ENCODE measurements at places on chromosomes 2 and 18.

GRCh38 chr2:173996766-173997165 is 31.6 kb upstream of the SP3 start:
- DNase-seq = no peak

DNA sequence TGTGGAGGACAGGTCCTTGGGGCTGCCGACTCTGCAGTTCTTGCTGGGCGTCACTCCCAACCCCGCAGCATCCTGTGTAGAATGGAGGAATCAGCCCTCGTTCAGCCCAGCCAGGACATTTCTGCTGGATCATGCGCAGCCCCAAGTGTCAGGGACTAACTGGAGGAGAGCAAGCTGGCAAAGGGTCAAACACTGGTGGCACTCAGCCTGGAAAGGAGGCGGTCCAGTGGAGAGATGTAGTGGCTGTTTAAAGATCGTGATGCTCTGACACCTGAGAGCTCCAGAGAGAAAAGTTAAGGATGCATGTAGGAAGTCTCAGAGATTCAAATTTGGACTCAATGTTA is 63.6 kb upstream of the SH3RF3 start:
- DNase-seq = no peak

DNA sequence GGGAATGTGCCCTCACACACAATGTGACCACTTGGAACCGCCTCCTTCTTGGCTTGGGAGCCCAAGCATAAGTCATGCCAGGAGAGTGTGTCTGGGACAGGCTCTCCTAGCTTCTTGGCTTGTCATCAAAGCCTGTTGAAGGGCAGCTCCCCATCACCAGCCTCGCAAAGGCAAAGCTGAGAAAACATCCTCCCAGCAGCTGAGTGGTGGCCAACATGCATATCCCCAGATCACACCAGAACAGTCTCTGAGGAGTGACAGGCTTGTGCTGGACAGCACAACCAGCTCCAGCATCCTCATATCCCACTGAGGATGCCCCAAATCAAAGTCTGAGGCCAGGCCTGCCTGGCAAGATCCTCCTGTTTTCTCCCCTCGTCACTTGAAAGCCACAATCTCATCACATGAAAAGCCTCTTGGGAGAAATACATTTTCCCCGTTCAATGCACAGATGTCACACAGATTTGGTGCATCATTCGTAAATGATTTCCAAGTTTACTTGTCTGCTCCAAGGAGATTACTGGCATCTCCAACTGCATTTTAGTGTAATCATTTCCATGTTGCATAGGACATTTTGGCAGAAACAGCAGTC is 269.3 kb downstream of the TTC32 start:
- no peak for DNase-seq

GRCh38 chr2:240960309-240960970 is 38.0 kb upstream of the SNED1 start:
- no peak for DNase-seq

GRCh38 chr18:35939138-35939537 is 33.3 kb upstream of the RMP24 start:
- DNase-seq = no peak

GRCh38 chr2:31269087-31269486 is 35.1 kb downstream of the EHD3 start:
- DNase-seq = no peak

GRCh38 chr2:140679752-140680151 is 1451.1 kb downstream of the LRP1B start:
- DNase-seq = no peak

GRCh38 chr2:206688990-206689389 is 29.2 kb downstream of the DYTN start:
- DNase-seq = no peak

- DNase-seq = no peak
Measured at GRCh38 chr2:119326938-119327337, 39.7 kb downstream of the C2orf76 start.

DNA sequence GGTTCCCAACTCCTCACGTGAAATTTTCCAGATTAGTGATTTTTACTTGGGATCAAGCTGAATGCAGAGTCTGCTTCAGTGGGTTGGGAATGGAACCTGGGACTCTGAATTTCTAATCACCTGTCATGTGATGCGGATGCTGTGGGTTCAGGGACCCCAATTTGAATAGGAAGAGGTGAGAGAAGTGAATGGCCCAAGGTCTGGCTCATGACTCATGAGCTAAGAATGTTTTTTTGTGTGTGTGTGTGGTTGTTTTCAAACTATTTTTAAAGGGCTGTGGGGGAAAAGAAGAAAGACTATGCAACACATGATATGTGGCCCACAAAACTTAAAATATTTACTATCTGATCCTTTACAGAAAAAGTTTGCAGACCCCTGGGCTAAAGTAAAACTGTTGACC is 108.5 kb upstream of the CYRIA start:
- DNase-seq = no peak

GRCh38 chr18:24031916-24032315 is 17.4 kb downstream of the TTC39C start:
- no peak for DNase-seq

GRCh38 chr2:222433332-222434173 is 9.2 kb downstream of the SGPP2 start:
- DNase-seq = no peak

- no peak for DNase-seq
Measured at GRCh38 chr2:169980643-169981042, 153.4 kb downstream of the UBR3 start.

GRCh38 chr18:31819106-31819924 is 58.6 kb upstream of the SLC25A52 start:
- DNase-seq = no peak

DNA sequence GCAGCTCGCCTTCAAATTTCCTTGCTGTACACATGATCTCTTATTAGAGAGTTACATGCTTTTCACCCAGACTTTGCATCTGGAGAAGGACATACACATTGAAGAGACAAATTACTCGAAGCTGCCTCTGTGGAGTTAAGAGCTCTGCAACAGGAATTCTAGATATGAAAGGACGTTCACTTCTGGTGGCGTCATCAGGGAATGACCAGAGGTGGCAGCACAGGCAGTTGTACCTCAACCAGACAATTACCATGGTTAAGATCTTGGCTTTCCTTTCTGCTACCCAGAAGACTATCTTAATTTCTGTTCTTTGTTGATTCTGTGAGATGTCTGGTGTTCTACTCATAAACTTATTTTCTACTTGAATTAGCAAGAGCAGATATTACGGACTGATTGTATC is 39.1 kb upstream of the MC4R start:
- no peak for DNase-seq

- DNase-seq = no peak
Measured at GRCh38 chr2:148667113-148667836, 22.7 kb downstream of the EPC2 start.

GRCh38 chr18:6341303-6341702 is 73.4 kb downstream of the L3MBTL4 start:
- DNase-seq = no peak

GRCh38 chr2:222436040-222436413 is 11.7 kb downstream of the SGPP2 start:
- DNase-seq = no peak

DNA sequence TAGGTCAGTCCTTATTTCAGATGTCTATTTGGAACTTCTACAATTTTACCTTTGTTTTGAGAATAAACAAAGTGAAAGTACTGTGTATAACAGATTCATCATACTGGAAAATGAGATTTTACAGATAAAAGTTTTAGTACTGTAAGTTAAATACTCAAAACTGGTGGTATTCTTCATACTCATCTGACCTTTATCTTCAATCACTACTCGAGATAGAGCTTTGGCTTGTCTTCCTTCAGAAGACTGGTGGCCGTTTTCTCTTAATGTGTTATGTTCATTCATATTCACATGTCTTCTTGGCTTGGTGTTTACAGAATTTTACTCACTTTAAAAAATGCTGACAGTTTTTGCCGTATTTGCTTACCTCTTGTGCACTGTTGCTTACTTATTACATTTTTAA is 2.1 kb downstream of the SPOPL start:
- DNase-seq = no peak

DNA sequence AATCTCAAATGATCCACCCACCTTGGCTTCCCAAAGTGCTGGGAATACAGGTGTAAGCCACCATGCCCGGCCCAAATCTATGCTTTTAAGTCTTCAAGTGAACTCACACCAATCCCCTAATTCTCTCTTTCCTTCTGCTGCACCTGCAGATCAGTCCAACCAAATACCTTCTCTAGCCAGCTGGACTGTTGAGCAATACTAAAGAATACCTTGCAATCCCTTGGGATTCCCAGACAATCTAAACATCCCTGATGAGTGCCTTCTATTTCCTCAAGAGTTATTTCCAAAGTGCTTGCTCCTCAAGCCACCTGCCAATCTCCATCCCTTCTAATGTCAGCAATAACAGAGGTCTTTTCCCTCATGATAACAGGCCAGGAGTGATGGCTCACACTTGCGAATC is 48.6 kb downstream of the SF3B1 start:
- no peak for DNase-seq

DNA sequence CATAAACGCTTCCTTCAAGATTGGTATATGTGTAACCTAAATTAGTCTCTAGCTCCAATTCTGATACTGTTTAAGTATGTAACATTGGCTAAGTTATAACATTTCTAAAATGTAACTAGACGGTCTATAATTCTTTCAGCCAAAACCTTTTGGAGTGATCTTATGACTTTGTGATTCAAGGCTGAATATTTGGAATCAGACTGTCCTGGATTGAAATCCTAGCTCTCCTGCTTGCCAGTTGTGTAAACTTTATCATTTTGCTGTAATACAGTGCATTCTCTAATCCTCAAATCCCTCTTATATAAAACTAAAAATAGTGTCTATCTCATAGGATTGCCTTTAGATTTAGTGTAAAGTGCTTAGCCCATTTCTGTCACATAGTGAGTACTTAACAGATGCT is 337.2 kb upstream of the KCNJ3 start:
- DNase-seq = no peak

- DNase-seq = no peak
Measured at GRCh38 chr2:106189764-106190468, 4.2 kb downstream of the UXS1 start.

DNA sequence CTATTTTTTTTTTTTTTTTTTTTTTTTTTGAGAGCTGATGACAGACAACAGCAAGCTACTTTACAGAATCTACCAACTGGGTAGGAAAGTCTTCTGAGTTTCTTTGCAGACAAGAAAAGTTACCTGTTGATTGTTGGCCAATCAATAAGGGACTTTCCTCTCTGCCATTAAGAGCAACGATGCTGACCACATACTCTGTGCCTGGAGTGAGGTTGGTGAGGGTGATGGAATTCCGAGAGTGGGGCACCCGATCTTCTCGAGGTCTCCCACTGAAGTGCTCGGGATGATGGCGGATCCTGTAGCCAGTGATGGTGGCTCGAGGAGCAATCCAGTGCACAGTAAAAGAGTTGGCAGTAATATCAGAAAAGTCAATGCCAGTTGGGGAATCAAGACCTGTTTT is 49.3 kb downstream of the FN1 start:
- DNase-seq = no peak

GRCh38 chr2:68282811-68283418 is 30.6 kb upstream of the PPP3R1 start:
- DNase-seq = no peak

DNA sequence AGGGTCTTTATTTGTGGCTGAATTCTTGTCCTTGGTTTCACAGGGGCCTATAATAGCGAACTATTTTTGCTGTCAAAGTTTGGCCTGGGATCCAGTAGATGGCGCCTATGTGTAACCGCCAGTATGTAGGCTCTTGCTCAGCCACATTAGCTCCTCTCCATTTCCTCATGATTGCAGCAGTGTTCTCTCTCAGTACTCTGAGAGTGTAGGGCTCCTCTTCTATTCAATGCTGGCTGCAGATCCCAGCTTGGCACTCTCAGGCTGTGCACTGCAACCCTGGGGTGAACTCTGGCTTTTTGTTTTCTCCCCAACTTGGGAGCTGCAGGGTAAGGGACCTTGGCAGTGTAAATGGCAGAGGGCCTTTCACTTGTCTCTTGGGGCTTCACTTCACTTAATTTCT is 344.6 kb upstream of the CHAC2 start:
- peak; percentile 64 for DNase-seq

GRCh38 chr18:60246606-60247005 is 126.0 kb downstream of the MC4R start:
- DNase-seq = no peak

- DNase-seq = no peak
Measured at GRCh38 chr2:16105669-16106281, 165.4 kb downstream of the MYCN start.

DNA sequence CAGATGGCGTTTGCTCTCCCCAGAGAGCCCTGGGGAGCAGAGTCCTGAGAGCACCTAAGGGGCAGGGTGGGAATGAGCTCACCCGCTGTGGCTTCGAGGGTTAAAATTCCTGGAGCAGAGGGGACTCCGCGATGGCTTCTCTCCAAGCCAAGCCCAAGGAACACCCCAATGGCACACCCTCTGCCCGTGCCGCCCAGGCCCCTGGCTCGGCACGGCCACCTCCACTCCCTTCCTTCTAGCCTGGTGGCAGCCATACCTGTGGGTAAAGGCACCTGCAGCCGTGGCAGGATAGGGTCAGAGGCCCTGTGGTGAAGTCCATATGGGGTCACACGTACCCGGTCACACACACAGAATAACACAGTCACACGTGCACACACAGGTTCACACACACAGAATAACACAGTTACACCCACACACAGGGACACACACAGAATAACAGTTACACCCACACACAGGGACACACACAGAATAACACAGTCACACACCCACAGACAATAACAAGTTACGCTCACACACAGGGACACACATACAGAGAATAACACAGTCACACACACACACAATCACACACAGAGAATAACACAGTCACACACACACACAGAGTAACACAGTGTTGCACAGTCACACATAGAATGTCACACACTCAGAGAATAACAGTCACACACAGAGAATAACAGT is 50.5 kb downstream of the RAMP1 start:
- DNase-seq = no peak

Measured in T-helper 2 cell (primary cell).